ENCODE measurements at places on chromosomes 12 and 14.
A peak's percentile ranks its signal among the peaks of the same experiment; 100 is the strongest.

DNA sequence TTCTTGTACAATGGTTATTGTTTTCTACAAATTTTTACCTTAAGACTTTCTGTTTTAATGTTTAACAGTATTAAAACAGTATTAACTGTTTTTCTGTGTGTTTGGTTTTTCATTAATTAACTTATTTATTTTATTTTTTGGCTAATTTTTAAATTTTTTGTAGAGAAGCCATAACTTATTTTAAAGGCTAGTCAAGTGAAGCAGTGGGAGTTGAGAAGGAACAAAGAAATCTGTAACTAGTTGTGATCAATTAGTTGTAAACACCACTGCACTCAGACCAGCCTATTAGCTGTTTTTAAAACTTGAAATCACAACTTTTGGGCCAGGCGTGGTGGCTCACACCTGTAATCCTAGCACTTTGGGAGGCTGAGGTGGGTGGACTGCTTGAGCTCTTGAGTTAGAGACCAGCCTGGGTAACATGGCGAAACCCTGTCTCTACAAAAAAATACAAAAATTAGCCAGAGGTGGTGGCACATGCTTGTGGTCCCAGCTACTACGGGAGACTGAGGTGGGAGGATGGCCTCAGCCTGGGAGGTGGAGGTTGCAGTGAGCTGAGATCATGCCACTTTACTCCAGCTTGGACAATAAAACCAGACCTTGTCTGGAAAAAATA, 50.9 kb upstream of the HECTD1 start:
- no peak for DNase-seq

GRCh38 chr14:104953896-104954656, 24.1 kb downstream of the AHNAK2 start:
- no peak for DNase-seq

DNA sequence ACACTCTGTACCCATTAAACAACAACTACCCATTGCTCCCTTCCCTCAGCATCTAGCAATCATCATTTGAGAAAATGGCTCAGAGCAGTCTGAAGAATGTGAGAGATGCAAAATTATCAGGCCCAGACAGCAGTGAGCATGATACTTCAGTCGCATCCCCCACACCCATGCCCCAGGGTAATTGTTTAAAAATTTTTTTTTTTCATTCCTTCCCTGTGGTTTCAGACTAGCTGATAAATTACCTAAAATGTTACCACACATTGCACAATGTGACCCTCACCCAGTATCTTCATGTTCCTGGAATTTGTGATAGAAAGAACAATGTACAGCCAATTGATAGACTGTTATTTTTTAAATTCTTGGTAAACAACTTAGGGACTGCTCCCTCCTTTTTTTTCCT, 11.3 kb upstream of the USP15 start:
- no peak for DNase-seq

- DNase-seq, result no peak
Measured at GRCh38 chr14:104889375-104889757, 24.3 kb downstream of the CEP170B start.

DNA sequence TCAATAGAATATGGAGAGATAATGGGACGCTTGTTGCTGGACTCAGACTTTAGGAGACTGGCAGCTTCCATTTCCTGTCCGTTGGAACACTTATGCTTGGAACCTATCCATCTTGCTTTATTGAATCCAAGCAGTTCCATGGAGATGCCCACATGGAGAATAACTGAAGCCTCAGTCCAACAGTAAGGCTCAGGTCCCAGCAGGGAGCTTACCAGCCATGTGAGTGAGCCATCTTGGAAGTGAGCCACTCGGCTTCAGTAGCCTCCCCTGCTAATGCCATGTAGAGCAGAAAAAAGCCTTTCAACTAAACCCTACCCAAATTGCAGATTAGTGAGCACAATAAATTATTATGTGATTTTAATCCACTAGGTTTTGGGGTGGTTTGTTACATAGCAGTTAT, 538.8 kb upstream of the STXBP6 start:
- peak; percentile 22 for DNase-seq

DNA sequence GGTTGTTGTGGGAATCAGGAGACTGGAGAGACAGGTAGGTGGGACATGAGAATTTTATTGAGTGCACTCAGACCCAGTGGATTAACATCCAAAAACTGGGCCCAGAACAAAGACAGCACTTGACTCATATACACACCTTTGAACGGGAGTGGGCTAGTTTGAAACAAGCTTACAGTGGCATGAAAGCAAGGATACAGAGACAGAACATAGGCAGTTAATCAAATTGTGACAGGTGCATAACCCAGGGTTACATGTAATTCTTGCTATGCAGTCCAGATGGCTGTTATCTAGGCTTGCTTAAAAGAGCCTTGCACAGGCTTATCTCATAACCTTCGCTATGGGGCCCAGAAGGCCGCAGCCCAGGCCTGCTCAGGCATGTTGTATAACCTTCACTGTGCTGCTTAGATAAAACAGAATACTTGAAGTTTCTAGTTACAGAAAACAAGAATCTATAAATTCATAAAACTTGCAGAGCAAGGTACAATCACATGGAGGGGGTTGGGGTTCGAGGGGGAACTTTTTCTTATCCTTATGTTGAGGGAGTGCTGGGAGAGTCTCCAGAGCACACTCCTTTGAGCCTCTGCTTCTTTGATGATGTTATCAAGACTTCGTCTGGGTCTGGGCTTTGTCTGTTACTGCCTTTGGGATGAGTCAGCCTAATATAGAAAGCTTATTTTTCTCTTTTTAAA, 81.7 kb downstream of the TNFAIP2 start:
- DNase-seq, result no peak

DNA sequence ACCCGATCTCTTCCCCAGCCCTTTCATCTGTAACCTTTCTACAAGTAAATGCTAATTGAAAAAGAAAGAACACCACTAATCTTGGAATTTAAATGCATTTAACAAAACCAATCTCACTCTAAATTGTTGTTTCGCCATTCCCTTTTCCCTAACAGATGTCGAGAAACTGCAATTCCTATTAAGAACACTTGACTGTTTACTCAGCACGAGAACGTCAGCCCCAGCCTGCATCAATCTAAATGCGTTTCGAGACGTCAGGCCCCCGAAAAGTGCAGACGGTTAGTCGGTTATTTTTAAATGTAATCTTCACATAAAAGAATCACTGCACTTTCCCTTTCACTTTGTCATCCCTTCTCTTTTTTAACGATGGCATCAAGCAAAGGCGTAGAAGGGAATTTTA, 837.6 kb downstream of the VRK1 start:
- no peak for DNase-seq

- no peak for DNase-seq
Measured at GRCh38 chr14:30132196-30132595, 204.5 kb upstream of the PRKD1 start.

DNA sequence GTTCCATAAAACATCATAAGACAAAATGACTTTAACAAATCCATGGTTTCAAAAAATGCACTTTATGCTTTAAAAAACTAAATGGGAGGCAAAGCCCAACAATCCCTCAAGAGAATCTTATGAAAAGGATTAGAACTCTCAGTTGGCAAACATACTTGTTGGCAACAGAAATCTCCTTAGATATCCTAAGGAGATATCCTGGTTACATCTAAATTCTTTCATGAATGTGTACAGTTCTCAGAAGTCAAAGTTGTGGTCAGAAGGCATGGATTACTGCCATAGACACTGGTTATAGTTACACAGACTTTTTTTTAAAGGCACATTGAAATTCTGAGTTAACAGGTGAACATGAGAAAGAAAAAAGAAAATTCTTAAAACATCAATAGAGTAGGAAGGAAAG, 17.5 kb upstream of the ISM2 start:
- no peak for DNase-seq

GRCh38 chr14:88229428-88229827, 93.6 kb downstream of the KCNK10 start:
- no peak for DNase-seq

DNA sequence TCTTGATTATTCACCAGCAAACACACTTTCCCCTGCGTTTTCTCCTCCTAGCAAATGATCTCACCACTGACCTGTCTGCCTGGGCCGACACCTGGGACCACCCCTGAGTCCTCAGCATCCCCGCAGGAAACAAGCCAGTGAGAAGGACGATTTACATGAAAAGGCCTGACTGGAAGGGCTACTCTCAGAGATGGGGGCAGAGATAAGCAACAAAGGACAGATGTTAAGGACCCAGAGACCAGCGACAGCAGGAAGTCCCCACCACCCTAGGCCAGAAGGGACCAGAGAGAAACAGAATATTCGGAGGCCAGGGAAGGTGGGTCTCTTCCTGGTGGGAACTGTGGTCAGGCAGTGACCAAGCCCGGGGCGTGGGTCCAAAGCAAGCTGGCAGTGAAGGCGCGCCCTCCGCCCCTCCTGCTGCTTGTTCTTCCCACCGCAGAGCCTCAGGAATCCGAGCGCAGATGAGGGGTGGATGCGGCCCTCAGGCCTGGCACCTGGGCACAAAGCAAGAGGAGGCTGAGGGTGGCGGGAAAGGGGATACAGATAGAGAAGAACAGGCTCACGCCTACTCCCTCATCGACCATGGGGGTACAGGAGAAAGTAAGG, 55.8 kb downstream of the STX2 start:
- DNase-seq, result no peak

GRCh38 chr12:43333644-43334043, 218.4 kb downstream of the ADAMTS20 start:
- no peak for DNase-seq

DNA sequence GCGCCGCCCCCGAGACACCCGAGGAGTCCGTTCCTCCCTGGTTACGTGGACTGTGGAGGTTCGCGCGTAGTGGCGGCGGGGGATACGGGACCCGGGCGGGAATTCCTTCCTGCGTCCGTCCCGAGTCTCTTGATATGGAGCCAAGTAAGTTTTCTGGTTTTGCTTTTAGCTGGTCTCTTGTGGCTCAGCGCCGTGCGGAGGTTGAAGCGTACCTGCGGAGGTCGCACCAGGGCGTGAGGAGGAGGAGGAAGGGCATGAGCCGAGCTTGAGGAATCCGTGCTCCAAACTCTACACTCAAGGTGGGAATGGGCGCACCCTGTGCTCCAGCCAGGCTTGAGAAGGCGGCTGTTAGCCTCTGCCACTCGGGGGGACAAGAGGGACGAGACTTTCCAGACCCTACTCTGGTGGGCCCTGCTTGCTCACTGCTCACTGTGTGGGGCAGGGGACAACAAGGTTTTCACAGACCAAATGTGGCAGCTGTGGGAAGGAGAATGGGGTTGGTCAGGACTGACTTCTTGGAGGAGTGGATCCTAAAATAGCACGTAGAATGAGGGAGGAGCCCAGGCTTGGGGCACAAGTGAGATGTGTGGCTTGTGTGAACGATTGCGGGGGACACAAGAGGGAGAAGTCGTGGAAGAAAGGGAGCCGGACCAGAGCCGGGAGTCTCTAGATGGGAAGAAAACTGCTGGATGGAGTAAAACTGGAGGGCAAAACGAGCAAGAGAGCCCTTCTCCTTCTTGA, 577 bp downstream of the ATG101 start:
- DNase-seq, result no peak

DNA sequence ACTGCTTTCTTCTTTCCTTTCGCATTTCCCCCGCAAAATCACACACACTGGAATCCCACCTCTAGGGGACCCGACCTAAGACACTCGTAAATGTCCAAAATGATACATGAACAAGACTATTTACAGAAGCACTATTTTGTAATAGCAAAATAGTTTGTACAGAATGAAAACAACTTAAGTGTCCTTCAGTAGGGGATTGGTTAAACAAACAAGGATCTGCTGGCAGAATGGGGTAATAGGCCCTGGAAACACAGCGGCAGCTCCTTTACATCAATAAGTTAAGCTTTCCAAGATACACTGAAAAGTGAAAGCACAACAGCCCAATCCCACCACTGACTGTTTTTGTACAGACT, 48.8 kb downstream of the LTBP2 start:
- no peak for DNase-seq
